GM23248 (cell line): ENCODE measurements at places on chromosomes 7 and 10. TPM values are rescaled to one million over a fixed set of nuclear protein-coding genes. Genes with fewer than 3 reads are reported as not detected.

- DNase-seq: no peak
These were observed 17.4 kb downstream of the POLL start for GRCh38 chr10:101570428-101571270.

TMEM225B gene
- not detected in 2 replicates for total RNA-seq

GRCh38 chr7:129462420-129462819 lies 28.2 kb downstream of the STRIP2 start:
- DNase-seq: no peak

KNDC1 gene
- 0.54 and 0.76 TPM in 2 replicates for total RNA-seq

GRCh38 chr7:85730012-85730411 lies 543.2 kb upstream of the SEMA3D start:
- DNase-seq: peak; percentile 51
